Prostate gland (tissue), 2 donors: ENCODE measurements at places on chromosomes 2 and 18. TPM values are rescaled to one million over a fixed set of nuclear protein-coding genes. Genes with fewer than 3 reads are reported as not detected.

The LHCGR gene
- 1.6 TPM for total RNA-seq

The AQP12A gene
- not detected for total RNA-seq

The TRAPPC12 gene
- 128 TPM for total RNA-seq

The EHD3 gene
- total RNA-seq, result 7.2 TPM

The GKN2 gene
- total RNA-seq, result not detected

The ASAP2 gene
- total RNA-seq, result 9.2 TPM

The SOWAHC gene
- 20.7 TPM for total RNA-seq

The COX5B gene
- total RNA-seq, result 469 TPM

The DCC gene
- total RNA-seq, result 0.55 TPM

The NT5DC4 gene
- 0.23 TPM for total RNA-seq

The C2orf80 gene
- total RNA-seq, result not detected

The DPP4 gene
- total RNA-seq, result 76.0 TPM

The FLACC1 gene
- 0.27 TPM for total RNA-seq

The SCN3A gene
- total RNA-seq, result 0.09 TPM

The KCTD18 gene
- 38.2 TPM for total RNA-seq
